ENCODE measurements at places on chromosomes 7 and 10.

DNA sequence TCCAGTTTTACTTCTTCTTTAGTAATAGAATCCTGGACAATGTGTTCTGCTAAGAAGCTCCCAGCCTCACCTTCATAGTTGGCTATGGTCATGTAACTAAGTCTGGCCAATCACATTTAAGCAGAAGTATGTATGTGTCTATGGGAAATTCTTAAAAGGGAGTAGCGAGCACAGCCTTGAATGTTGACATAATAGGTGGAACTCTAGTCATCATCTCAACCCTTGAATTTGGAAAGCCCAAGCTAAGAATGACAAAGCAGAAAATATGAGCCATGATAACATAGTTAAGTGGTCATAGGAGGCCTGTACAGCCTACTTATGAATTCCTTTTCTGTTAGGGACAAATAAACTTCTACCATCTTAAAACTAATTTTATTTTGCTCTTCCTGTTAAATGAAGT lies 134.1 kb downstream of the MAGI2 start:
- DNase-seq = no peak

- DNase-seq = no peak
Observed at GRCh38 chr10:17101910-17102266, 27.7 kb downstream of the CUBN start.

DNA sequence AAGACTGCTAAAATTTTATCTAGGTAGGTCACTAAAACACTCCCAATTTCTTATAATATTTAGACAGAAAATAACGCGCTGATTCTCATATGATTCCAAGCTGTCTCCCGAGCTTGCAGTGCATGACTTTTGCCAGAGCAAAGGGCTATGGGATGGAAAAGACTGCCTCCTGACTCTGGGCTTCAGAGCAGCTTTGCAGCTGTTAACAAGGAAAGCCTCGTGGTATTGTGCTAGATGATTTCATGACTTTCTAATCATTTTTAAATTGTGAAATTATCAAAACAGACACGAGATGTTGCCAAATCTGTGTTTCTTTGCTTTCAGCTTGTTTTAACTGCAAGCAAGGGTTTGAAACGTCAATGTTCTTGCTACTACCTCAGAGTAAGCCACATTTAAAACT lies 238.3 kb downstream of the AGMO start:
- no peak for DNase-seq

GRCh38 chr10:90925079-90926029 lies 4.5 kb upstream of the ANKRD1 start:
- no peak for DNase-seq

DNA sequence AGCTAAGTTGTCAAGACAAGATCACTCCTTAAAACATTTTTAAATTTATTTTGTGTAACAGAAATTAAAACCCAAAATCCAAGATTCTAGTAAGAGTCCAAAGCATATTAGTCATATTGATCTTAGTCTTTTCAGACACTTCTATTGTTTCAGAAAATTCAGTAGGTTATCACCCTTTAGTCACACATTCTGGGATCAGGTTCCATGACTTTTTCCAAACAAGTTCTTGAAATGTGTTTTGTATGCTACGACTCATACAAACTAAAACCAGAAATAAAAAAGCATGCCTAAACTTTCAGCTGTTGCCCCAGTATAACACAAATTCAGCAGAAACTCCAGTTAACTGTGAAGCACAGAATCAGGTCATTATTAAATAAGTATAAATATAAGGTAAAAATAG lies 10.7 kb downstream of the SEMA3D start:
- DNase-seq = no peak

Data from KG1 (cell line).